Cardiac atrium fibroblast (primary cell): ENCODE measurements at places on chromosomes 7 and 10. TPM values are rescaled to one million over a fixed set of nuclear protein-coding genes. Genes with fewer than 3 reads are reported as not detected.

Gene PON1
- not detected in 2 replicates for total RNA-seq

Gene NT5C3A
- total RNA-seq, result 10.1 and 13.6 TPM in 2 replicates

Gene RHOBTB1
- 7.8 and 9.4 TPM in 2 replicates for total RNA-seq

Gene CPXM2
- 0.18 and 2.1 TPM in 2 replicates for total RNA-seq

Gene CALN1
- not detected in 2 replicates for total RNA-seq

Gene INA
- 0.36 and 0.97 TPM in 2 replicates for total RNA-seq

Gene NPSR1
- total RNA-seq, result not detected in 2 replicates

Gene PLCE1
- 3.2 and 4.3 TPM in 2 replicates for total RNA-seq

Gene EEPD1
- total RNA-seq, result under 0.01 TPM in 1 of 2 replicates, not detected in the other

Gene FANK1
- 1.3 and 2.5 TPM in 2 replicates for total RNA-seq

Gene PARP12
- 9.2 and 11.5 TPM in 2 replicates for total RNA-seq

Gene MARVELD1
- 30.7 and 43.3 TPM in 2 replicates for total RNA-seq

Gene ANXA8
- 0.16 and 0.54 TPM in 2 replicates for total RNA-seq

Gene DNAJC9
- total RNA-seq, result 11.3 and 11.9 TPM in 2 replicates

Gene MUC3A
- not detected in 2 replicates for total RNA-seq

Gene OPN1SW
- not detected in 2 replicates for total RNA-seq

Gene PAPOLB
- 0.18 and 0.49 TPM in 2 replicates for total RNA-seq

Gene IFIT3
- 8.5 and 14.7 TPM in 2 replicates for total RNA-seq

Gene NPTX2
- total RNA-seq, result 49.5 and 88.5 TPM in 2 replicates
